Tibial artery (tissue), 4 donors: ENCODE measurements at places on chromosomes 4 and X.

DNA sequence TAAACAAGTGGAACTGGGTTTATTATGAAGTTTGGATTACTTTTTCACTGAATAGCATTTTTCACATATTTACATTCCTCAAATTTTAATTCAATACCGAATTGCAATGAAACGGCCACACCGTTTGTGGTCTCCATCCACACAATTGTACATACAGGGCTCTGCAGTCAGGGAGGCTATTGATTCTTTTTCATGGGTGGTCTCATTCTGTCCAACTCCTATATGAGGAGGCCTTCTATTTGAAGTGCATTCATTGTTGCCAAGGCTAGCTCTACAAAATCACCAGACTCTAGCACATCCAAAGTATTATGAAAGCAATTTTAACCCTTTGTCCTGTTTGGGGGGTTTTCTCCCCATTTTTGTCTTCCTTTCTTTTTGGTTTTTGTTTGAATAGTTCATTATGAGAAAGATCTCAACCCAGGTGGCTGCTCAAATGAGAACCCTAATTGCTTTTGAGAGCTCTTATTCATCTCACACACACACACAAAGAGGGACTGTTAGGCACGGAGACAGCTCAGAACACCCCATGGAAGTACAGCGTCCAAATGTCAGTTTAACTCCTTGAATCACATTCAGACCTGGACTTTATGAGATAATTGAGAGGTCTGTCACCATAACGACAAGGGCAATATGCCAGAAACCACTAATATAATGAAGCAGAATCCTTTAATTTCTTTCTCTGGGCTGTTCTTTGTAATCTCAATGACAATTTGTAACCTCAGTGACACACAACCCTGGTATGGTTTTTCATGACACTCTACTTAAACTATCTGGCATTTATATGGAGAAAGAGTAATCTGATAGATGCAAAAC, 79.4 kb downstream of the NLGN4X start:
- DNase-seq, result no peak

DNA sequence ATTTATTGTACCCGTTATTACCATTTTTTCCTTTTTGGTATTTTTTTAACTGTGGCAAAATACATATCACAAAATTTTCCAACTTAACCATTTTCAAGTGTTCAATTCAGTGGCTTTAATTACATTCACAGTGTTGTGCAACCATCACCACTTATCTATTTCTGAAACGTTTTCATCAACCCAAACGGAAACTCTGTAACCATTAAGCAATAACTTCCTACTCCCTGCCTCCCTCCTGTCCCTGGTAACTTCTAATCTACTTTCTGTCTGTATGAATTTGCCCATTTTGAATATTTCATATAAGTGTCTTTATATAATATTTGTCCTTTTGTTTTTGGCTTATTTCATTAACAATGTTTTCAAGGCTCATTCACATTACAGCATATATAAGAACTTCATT, 57.4 kb upstream of the MSN start:
- no peak for DNase-seq

- DNase-seq, result no peak
These were observed 98.2 kb upstream of the PRKX start for GRCh38 chrX:3811331-3812311.

DNA sequence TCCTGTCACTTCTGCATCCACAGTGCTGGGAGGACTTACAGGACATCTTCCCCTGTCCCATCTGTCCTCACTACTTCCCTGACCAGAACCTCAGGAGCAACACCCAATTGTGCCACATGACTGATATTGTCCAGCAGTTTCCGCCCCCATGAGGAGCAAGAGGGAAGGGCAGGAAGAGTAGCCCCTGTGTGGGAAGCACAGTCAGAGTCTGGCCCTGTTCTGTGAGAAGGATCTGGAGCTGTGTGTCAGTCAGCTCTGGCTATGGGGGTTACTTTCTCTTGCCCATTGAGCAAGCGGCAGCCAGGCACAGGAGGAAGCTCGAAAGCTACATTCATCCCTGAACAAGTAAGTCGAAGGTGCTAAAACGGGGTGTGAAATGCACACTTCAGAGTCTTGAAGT, 14.8 kb upstream of the TRIM60 start:
- no peak for DNase-seq

DNA sequence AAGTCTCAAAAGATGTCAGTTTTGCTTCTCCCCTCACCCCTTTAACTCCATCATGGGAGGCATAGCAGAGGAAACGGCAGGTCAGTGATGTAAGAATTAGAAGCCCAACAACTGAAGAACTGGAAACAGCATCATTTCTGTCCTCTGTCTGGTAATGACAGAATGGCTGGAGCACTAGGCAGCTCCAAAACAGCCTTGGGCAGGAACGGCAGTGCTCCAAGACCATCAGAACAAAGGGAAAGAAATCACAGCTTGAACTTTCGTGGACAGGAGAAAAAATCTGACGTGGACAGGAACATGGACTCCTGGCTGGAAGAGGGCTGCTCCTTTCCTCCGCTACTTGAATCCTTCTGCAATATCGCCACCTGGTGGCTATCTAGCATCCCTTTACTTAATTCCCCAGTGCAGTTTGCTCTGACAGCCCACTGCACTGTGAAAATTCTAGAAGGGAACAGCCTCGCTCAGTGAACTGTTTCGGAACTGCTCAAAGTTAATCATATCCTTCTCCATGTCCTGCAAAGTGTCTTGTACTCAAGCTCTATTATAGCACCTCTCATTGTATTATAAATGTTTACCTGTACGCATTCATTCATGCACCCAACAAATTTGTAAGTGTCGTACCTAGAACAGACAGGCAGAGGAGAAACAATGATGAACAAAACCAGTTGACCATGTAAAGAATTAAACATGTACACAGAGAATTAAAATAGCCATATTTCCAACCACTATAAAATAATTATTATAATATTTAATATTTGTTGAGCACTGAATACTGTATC, 20.4 kb downstream of the SLC25A53 start:
- peak; percentile 48 for DNase-seq

DNA sequence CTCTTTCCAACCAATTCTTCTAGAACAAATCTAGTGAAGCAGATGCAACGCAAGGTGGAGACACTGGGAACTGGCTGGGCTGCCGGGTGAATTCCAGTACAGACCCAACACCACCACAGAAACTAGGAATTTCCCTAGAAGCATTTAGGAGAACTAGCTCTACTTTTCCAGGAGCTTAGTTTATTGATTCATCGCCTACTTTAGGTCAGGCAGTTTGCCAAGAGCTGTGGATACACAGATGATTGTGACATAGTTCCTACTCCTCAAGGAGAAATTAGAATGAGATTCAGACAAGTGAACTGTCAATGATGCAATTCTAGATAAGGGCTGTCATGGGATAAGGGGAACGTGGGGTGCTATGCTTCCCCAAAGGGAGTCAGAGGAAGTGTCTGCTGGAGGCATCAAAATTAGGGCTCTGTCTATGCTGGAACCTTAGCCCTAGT, 350.0 kb downstream of the CAMK2D start:
- DNase-seq, result peak; percentile 60

DNA sequence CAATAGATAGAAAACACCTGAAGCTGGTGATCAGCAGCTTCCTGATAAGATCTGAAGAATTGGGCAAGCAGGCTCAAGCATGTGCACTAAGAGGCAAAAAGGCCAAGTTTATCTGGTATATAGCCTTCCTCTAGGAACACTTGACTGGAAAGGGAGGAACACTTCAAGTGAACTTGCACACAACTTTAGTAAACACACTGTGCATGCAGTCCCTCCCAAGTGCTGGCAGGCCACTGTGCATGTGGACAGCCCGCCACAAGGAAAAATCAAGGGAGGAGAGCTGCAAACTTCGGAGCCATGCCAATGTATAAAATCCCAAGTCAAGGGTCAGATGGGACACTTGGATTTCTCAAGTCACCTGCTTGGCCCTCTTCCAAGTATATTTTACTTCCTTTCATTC, 645.8 kb upstream of the NDST4 start:
- no peak for DNase-seq

DNA sequence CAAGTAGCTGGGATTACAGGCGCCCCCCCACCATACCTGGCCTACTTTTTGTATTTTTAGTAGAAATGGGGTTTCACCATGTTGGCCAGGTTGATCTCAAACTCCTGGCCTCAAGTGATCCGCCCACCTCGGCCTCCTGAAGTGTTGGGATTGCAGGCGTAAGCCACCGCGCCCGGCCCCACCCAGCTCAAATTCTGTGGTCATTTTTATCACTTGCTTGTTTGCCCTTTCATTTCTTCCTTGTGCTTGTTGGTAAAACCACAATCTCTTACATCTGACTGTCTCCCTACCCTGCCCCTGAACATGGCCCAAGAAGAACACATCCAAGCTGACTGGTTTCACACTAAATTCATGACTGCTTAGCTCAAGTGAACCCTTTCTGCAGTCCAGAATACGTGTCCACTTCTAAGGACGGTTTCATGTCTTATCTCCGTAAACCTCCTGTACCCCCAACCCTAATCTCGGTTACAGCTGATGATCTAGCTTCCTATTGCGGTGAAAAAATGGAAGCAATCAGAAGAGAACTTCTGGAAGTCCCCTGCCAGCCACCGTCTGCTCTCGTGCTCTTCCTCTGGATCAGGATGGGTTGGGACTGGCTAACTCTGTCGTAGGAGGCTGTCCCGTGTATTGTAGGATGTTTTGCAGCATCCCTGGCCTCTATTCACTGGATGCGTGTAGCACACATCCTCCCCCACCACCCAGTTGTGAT, 5.4 kb upstream of the RS1 start:
- DNase-seq, result no peak

DNA sequence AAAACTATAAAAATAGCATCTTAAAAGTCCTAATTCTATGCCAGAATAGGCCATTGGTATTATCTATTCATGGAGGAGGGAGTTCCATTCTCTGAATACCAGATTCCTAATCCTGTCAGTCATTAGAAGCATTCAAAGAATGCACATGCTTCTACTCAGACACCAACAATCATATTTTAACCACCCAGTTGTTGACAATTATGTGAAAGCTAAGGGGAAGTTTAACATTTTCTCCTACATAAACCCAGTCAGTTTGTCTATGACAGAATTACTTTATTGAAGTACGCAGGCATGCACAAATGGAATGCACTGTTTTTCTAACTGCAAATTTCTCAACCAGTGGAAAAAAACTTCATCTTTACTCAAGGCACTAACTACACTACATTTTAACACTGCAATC, 69.6 kb upstream of the MTNR1A start:
- no peak for DNase-seq

DNA sequence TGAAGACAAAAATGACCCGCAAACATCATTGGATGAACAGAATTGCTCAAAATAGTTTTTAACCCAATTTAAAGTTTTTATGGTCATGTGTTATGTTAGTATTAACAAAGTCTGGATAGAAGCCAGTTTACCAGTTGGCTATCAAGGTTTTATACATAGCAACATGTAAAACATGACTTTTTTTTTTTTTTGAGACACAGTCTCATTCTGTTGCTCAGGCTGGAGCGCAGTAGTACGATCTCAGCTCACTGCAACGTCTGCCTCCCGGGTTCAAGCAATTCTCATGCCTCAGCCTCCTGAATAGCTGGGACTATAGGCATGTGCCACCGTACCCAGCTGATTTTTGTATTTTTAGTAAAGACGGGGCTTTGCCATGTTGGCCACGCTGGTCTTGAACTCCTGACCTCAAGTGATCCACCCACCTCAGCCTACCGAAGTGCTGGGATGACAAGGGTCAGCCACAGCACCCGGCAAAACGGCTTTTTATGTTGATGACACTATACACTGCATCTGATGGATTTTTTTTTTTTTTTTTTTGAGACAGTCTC, 3.4 kb downstream of the SAT1 start:
- DNase-seq, result no peak

GRCh38 chr4:110631584-110632505, 9.0 kb upstream of the PITX2 start:
- DNase-seq, result no peak

- no peak for DNase-seq
These were observed 124.0 kb downstream of the ARHGAP24 start for GRCh38 chr4:85598936-85599335.

DNA sequence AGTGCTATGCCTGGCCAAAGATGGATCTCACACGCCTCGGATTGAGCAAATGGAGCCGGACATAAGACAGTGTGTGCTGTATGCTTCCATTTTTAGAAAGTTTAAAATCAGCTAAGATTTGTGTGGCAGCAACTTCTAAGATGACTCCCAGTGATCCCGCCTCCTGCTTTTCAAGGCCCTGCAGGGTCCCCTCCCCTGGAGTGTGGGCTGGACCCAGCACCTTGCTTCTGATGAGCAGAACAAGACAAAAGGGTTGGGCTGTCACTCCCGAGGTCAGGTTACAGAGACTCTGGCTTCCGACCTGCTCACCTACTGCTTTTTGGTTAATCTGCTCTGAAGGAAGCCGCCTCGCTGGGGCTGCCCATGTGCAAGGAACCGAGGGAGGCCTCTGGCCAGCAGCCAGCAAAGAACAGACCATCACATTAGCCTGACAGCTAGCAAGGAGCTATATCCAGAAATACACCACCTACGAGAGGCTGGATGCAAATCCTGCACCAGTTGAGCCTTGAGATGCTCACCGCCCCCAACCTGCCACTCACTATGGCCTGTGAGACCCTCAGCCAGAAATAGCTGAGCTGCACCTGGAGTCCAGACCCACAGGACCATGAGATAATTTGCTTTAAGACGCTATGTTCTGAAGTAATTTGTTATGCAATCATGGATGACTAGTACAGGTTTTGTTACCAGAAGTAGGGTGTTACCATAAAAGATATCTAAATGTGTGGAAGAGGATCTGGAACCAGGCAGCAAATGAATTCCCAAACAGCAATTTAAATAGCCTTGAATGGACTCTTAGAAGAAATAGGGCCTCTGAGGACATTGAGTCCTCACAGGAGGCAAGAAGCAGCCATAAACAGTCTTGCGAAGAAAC, 47.6 kb downstream of the CRMP1 start:
- DNase-seq, result no peak

- DNase-seq, result no peak
These were observed 13.4 kb upstream of the ADH4 start for GRCh38 chr4:99157478-99157935.

DNA sequence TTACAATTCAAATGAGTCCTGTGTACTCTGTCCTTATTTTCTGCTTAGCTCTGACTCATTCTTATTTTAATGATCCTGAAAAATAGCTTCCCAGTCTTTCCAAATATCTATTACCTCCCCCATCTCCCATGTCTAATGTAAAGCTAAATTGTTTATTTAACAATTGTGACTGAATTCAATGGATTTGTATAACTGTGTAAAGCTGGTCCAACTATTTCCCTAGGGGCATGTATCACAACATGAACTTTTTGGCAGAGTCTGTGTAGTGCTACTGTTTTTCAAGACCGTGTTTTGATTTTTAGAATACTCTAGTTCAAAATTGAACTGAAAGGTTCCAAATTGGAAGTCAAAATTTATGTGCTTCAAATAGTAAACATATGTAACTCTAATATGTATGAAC, 67.8 kb downstream of the SPCS3 start:
- DNase-seq, result no peak

GRCh38 chrX:115350711-115351381, 61.3 kb downstream of the LUZP4 start:
- DNase-seq, result no peak

GRCh38 chr4:152369203-152369901, 166.5 kb downstream of the FBXW7 start:
- no peak for DNase-seq
